ENCODE measurements at places on chromosomes 3 and 15. TPM values are rescaled to one million over a fixed set of nuclear protein-coding genes. Genes with fewer than 3 reads are reported as not detected.

LOXL1 gene
- total RNA-seq: 22.2 TPM

HRH1 gene
- 0.11 TPM for total RNA-seq

KATNBL1 gene
- total RNA-seq: 32.4 TPM

TBC1D23 gene
- total RNA-seq: 24.5 TPM

PSTPIP1 gene
- total RNA-seq: 0.81 TPM

UCN2 gene
- total RNA-seq: 0.50 TPM

SOX14 gene
- 13.2 TPM for total RNA-seq

IMPG2 gene
- 0.81 TPM for total RNA-seq

IL5RA gene
- 0.17 TPM for total RNA-seq
